ENCODE measurements at places on chromosomes 7 and 10. TPM values are rescaled to one million over a fixed set of nuclear protein-coding genes. Genes with fewer than 3 reads are reported as not detected.

DNA sequence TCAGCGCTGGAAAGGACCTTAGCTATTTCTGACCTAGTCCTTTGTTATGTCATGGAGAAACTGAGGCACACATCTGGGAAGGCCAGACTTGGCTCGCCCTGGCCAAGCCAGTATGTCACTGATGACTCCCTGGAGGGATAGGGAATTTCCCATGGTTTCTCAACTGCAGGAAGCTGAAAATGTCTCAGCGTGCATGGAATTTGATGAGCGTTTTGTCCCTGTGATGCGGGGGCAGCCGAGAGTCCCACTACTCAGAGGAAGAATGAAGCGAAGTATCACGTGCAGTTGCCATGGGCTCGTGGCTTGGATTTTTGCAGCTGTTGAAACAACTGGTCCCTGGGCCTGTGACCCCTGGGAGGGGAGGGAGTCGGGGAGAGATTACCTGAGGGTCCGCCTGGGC, 44.8 kb downstream of the CLIP2 start:
- H3K4me3 ChIP-seq, result no peak overlapping the region
- H3K36me3 ChIP-seq, result no peaks in the 10 kb centered on the region
- DNase-seq, result no peak
- H3K27me3 ChIP-seq, result no peaks in the 10 kb centered on the region

DNA sequence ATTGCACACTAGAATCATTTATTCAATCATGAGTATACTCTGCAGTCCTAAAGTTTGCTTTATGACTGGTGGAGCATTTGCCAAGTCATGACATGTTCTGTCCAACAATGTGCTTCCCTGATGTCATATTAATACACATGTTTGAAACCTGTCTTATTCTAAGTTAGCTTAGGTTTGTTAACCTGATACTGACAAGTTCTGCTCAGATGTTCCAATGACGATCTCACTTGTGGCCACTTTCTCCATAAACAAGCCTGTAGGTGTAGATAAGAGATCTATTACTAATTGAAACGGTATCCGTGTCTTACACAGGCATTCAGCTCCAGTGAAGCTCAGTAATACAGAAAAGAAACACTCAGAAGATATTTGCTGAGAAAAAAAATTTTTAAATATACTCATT, 64.9 kb downstream of the GPR37 start:
- H3K27ac ChIP-seq, result no peak overlapping the region
- DNase-seq, result no peak
- H3K4me3 ChIP-seq, result no peak overlapping the region
- no peaks in the 10 kb centered on the region for H3K4me1 ChIP-seq
- no peaks in the 10 kb centered on the region for H3K36me3 ChIP-seq

The TAS2R5 gene
- total RNA-seq, result 5.1 TPM

DNA sequence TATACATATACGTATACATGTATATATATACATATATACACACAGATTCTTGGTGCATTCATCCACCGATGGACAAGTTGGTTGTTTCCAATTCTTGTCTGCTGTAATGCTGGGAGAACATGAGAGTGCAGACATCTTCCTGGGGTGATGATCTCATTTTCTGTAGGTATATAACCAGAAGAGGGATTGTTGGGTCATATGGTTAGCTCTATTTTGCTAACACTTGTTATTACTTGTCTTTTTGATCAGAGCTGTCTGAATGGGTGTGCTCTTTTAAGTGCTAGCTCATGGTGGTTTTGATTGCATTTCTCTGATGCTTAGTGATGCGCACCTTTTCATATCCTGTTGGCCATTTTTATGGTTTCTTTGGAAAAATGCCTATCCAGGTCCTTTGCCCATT, 106.4 kb downstream of the TAX1BP1 start:
- no peak overlapping the region for H3K4me3 ChIP-seq
- peaks cover 7% of the 10 kb centered on the region for H3K4me1 ChIP-seq
- H3K27ac ChIP-seq, result no peak overlapping the region
- H3K27me3 ChIP-seq, result no peaks in the 10 kb centered on the region

The CPEB3 gene
- 4.9 TPM for total RNA-seq

GRCh38 chr7:94190599-94191061, 186.5 kb upstream of the BET1 start:
- DNase-seq, result peak; percentile 50
- H3K4me1 ChIP-seq, result no peaks in the 10 kb centered on the region
- no peak overlapping the region for H3K4me3 ChIP-seq
- H3K27me3 ChIP-seq, result no peaks in the 10 kb centered on the region

GRCh38 chr7:24384362-24385030, 100.5 kb downstream of the NPY start:
- no peak for DNase-seq
- no peak overlapping the region for H3K27ac ChIP-seq
- H3K4me1 ChIP-seq, result no peaks in the 10 kb centered on the region
- H3K27me3 ChIP-seq, result peaks cover 3% of the 10 kb centered on the region
- no peak overlapping the region for H3K4me3 ChIP-seq
- H3K36me3 ChIP-seq, result no peaks in the 10 kb centered on the region

The EPHB4 gene
- 61.1 TPM for total RNA-seq

The SPDYE11 gene
- total RNA-seq, result 0.07 TPM

DNA sequence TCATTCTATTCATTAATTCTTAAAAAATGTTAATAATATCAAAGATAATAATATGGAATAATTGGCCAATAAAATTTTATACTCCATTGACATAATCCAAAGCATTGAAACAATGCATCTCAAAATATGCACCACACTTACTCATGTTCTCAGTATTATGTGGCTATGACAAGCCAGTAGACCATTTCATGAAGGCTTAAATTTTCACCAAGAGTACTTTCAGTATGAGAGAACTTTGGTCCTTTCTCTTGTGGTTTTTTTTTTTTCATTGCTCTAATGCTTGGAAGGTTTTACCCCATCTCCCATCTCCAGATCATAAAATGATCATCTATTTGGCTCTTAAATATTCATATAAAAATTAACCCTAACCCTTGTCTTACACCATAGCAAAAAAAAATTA, 45.5 kb upstream of the TMEM140 start:
- H3K4me1 ChIP-seq, result no peaks in the 10 kb centered on the region
- no peaks in the 10 kb centered on the region for H3K36me3 ChIP-seq
- H3K4me3 ChIP-seq, result no peak overlapping the region

GRCh38 chr10:96034625-96035024, 8.8 kb upstream of the CCNJ start:
- H3K4me1 ChIP-seq, result no peaks in the 10 kb centered on the region
- DNase-seq, result no peak
- H3K27me3 ChIP-seq, result no peaks in the 10 kb centered on the region
- H3K36me3 ChIP-seq, result no peaks in the 10 kb centered on the region

The ZNF212 gene
- 4.6 TPM for total RNA-seq

The CLRN3 gene
- total RNA-seq, result 49.0 TPM

- no peak for DNase-seq
- H3K27me3 ChIP-seq, result no peaks in the 10 kb centered on the region
- no peak overlapping the region for H3K4me3 ChIP-seq
- H3K36me3 ChIP-seq, result no peaks in the 10 kb centered on the region
- H3K27ac ChIP-seq, result no peak overlapping the region
Observed at GRCh38 chr10:101545898-101546297, 42.2 kb downstream of the POLL start.

GRCh38 chr7:8809320-8809719, 375.9 kb downstream of the NXPH1 start:
- no peak overlapping the region for H3K4me3 ChIP-seq
- no peaks in the 10 kb centered on the region for H3K27me3 ChIP-seq
- H3K36me3 ChIP-seq, result no peaks in the 10 kb centered on the region

DNA sequence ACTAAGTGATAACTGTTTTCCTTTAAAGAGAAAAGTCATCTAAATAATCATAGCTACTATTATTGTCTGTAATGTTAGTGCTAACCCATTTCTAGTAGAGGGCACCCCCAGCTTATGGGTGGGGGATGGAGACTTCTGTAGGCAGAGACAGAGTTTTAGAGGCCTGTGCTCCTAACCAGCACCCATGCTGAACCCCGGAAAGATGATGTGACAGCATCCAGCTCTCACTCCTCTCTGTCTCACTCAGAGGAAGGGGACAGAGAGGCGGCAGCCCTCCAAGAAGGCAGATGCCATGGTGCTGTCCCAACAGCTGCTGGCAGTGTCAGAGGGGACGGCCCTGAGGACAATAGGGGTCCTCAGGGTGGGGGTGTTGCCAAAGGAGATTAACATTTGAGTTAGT, 74.4 kb upstream of the PRLHR start:
- H3K27ac ChIP-seq, result no peak overlapping the region
- H3K4me1 ChIP-seq, result no peaks in the 10 kb centered on the region
- no peak overlapping the region for H3K4me3 ChIP-seq

- DNase-seq, result no peak
- no peaks in the 10 kb centered on the region for H3K4me1 ChIP-seq
- no peak overlapping the region for H3K4me3 ChIP-seq
- H3K36me3 ChIP-seq, result no peaks in the 10 kb centered on the region
- H3K27ac ChIP-seq, result no peak overlapping the region
- no peaks in the 10 kb centered on the region for H3K27me3 ChIP-seq
Observed at GRCh38 chr7:98216941-98217622, 5.8 kb downstream of the BHLHA15 start.

- H3K4me3 ChIP-seq, result peak overlapping the region; percentile 70
- no peaks in the 10 kb centered on the region for H3K27me3 ChIP-seq
- no peaks in the 10 kb centered on the region for H3K36me3 ChIP-seq
- peak; percentile 85 for DNase-seq
Observed at GRCh38 chr7:76318488-76319353, 16.2 kb downstream of the HSPB1 start.

- no peaks in the 10 kb centered on the region for H3K4me1 ChIP-seq
- H3K27ac ChIP-seq, result no peak overlapping the region
- H3K4me3 ChIP-seq, result no peak overlapping the region
- H3K27me3 ChIP-seq, result no peaks in the 10 kb centered on the region
Observed at GRCh38 chr10:92222603-92223262, 68.1 kb downstream of the CPEB3 start.

DNA sequence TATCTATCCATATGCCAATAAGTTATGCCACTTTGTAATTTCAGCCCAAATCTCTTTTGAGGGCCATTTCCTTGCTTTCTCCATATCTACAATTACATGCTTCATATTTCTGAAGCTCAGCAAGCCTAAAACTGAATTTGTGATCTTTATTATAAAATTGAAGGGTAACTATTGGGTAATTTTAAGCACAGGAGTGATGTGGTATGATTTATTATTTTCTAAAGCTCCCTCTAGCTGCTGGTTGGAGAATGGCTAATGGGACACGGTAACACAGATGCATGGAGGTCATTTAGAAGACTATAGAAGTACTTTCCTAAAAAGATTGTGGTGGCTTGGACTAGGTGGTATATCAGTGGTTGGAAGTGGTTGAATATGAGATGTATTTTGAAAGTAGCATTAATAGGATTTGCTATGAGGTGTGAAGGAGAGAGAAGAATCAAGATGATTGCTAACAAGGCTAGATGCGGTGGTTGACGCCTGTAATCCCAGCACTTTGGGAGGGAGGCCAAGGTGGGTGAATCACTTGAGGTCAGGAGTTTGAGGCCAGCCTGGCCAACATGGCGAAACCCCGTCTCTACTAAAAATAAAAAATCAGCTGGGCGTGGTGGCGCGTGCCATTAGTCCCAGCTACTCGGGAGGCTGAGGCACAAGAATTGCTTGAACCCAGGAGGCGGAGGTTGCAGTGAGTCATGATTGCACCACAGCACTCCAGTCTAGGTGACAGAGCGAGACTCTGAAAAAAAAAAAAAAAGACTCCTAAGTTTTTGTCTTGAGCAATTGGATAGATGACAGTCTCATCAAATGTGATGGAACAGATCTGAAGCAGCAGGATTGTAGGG, 13.9 kb downstream of the KLHDC10 start:
- no peaks in the 10 kb centered on the region for H3K36me3 ChIP-seq
- no peak for DNase-seq
- H3K27ac ChIP-seq, result no peak overlapping the region
- no peaks in the 10 kb centered on the region for H3K27me3 ChIP-seq
- H3K4me1 ChIP-seq, result no peaks in the 10 kb centered on the region
- no peak overlapping the region for H3K4me3 ChIP-seq

GRCh38 chr10:108849688-108850087, 1073.6 kb downstream of the XPNPEP1 start:
- H3K27me3 ChIP-seq, result no peaks in the 10 kb centered on the region
- H3K4me3 ChIP-seq, result no peak overlapping the region
- no peaks in the 10 kb centered on the region for H3K4me1 ChIP-seq
- H3K36me3 ChIP-seq, result no peaks in the 10 kb centered on the region
- no peak for DNase-seq
- no peak overlapping the region for H3K27ac ChIP-seq

The OR2A12 gene
- 1.0 TPM for total RNA-seq

DNA sequence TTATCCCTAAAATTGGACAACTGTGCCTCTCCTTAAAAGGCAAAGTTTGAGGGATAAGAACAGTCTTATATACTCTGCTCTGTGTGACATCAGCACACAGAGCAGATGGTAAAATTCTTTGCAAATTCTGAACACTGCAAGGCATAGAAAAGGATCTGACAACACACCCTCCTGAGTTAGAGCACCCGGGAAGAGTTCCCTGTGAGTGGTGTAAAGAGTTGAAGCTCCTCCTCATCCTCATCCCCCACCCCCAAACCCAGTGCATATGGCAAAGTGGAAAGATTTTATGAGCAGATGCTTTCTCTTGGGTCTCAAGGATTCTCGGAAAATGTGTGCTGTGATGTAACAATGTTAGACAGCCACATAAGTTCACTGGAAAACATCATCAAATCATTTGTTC, 40.0 kb upstream of the DGKI start:
- DNase-seq, result no peak
- no peaks in the 10 kb centered on the region for H3K36me3 ChIP-seq
- H3K4me1 ChIP-seq, result no peaks in the 10 kb centered on the region

The MDFIC gene
- 14.5 TPM for total RNA-seq

DNA sequence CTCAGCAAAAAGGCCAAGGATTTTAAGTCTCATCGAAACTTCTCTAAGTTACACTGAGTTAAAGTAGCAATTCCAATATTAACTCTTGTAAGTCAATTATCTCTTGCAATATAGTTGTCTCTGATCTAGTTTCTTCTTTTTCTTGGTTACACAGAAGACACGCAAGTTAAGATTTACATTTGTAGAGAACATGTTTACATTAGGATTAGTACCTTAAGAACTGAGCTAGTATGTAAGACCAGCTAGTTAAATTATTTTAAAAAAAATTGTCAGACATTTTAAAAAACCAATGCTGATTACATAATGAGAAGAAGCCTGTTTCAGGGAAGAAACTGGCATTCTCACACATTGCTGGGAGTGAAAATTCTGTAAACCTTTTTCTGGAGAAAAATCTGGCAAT, 31.4 kb downstream of the FRA10AC1 start:
- no peaks in the 10 kb centered on the region for H3K27me3 ChIP-seq
- peak overlapping the region; percentile 0 for H3K27ac ChIP-seq
- H3K4me1 ChIP-seq, result peaks cover 11% of the 10 kb centered on the region
- no peaks in the 10 kb centered on the region for H3K36me3 ChIP-seq
- DNase-seq, result no peak

The CALHM1 gene
- not detected for total RNA-seq

The WEE2 gene
- total RNA-seq, result 3.6 TPM

GRCh38 chr7:146479040-146479439, 362.4 kb downstream of the CNTNAP2 start:
- no peaks in the 10 kb centered on the region for H3K27me3 ChIP-seq
- no peak overlapping the region for H3K27ac ChIP-seq
- no peaks in the 10 kb centered on the region for H3K4me1 ChIP-seq
- no peaks in the 10 kb centered on the region for H3K36me3 ChIP-seq

All from hepatocyte (in vitro differentiated cells).